ENCODE measurements at places on chromosomes 2 and 18.

GRCh38 chr2:106581328-106581727 lies 94.2 kb downstream of the CD8B2 start:
- DNase-seq: no peak

DNA sequence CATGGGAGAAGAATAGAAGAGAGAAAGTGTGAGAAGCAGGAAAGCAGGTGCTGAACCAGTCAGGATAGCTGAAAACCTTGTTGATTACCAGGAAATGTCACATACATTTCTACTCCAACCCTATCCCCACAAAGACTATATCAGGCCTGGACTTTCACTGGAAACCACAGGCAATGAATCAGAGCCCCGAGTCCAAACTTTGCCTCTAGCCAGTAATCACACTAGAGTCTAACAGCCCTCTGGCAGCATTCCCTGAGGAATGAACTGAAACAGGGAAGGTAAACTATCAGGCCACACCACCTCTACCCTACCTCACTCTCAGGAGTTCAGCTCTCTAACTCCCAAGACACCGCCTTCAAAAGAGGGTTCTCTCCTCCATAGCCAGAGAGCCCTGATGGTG lies 18.7 kb upstream of the IHH start:
- DNase-seq: no peak

GRCh38 chr2:33452545-33452944 lies 23.9 kb upstream of the RASGRP3 start:
- no peak for DNase-seq

DNA sequence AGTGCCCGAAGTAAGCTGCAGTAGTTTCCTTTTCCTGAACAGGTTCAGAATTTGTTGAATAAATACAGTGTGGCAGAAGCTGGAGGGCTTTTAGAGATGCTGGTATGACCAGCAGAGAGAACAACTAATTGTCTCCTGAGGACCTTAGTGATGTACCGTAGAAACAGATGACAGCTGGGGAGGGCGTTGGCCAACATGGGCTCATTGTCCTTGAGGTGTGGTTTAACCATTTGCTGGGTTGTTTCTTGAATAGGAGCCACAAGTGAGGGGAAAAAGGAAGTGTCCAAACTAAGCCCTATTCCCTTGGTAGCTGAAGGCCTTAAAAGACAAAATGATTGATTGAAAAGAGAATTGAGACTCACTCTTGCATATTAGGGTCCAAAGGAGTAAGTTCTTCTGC lies 11.7 kb upstream of the FAM228A start:
- no peak for DNase-seq

DNA sequence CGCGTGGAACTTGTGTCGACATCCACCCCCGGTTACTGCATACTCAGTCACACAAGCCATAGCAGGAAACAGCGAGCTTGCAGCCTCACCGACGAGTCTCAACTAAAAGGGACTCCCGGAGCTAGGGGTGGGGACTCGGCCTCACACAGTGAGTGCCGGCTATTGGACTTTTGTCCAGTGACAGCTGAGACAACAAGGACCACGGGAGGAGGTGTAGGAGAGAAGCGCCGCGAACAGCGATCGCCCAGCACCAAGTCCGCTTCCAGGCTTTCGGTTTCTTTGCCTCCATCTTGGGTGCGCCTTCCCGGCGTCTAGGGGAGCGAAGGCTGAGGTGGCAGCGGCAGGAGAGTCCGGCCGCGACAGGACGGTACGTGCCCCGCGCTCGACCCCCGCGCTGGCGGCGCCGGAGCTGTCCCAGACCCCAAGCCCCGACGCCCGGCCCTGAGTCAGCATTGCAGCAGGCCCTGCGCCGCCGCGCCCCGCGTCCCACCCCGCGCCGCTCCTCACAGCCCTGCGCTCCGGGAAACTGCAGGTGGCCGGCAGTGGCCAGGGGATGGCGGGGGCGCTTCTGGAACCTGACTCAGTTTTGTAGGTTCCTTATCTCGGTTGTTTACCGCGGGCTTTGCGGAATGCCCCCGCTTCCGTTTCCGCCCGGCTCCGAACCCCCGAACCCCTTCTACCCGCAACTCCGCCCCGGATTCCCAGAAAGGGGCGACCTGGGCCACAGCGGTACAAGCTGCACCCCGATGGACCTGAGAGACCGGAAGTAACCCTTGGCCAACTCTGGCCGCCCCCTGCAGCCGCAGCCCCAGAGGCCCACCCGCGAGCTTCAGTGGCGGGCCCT lies at the start of gene CFLAR:
Gene CFLAR (plus strand): TSS at position 50 of the 844 bp plus-strand sequence. CDS start 13,702 bp downstream, outside the sequence.
- DNase-seq: peak; percentile 79

GRCh38 chr2:152047824-152048471 lies 50.9 kb downstream of the CACNB4 start:
- no peak for DNase-seq

DNA sequence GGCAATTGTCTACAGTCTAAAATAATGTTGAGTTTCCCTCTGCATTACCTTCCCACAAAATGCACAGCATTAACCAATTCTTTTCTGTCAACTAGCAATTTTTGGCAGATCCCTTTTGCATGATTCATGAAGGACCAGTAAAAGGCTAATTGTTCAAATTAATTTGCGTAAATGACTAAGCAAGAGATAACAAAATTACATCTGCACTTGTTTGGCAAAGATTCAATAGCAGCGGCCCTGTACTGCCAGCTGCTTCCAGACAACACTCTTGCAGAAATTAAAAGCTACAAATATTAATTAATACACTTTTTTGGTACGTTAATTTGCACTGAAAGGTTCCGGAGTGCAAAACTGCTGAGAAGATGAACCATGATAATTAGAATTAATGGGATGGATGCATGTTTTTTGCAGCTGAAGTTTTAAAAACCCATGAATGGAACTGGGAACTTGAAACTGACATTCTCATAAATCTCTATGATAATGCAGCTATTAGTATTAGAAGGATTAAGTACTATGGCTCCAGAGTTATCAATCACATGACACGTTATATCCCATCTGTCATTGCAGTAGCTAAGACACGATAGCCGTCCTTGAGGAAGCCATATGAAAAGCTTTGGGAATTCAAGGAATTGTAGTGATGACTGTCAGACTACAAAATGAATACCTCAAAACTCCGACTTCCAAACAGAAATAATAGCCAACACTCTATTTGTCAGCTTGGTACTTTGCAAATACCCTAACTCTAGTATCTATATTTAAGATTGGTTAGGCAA lies 1268.3 kb upstream of the ACVR2A start:
- DNase-seq: no peak

DNA sequence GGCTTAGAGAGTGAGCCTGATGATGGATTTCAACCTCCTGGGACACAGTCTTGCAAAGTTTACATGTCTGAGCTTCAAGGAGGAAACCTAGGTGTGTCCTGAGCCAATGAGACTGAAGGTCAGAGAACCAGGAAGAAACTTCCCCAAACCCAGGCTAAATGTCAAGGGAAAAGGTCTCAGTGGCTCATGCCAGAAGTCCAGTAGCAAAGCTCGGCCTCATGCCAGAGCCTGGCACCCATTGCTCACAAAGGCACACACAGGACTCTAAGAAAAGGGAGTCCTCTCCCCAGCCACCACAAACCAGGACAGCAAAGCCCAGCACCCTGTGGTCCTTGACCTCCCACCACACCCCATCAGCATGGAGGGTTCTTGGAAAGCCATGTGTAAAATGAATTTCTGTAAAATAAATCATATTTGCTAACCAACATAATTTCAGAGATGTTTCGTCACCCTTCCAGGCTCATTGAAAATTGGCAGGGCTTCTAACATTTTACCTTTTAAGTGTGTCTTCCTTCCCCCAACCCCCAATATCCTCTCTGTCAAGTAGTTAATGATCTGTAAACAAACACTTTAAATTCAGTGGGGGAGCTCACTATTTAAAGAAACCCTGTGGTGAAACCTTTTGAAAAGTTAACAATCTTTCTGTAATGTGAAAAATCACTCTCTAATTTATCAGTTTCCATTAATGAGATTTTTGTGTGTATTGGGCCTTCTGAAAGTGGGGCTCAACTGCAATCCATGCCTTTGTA lies 77.1 kb downstream of the BCL11A start:
- no peak for DNase-seq

GRCh38 chr2:15684161-15685039 lies 92.7 kb downstream of the DDX1 start:
- DNase-seq: no peak

Data from hindlimb muscle (tissue), 1 donor.